ENCODE measurements at places on chromosomes 1 and 21. TPM values are rescaled to one million over a fixed set of nuclear protein-coding genes. Genes with fewer than 3 reads are reported as not detected.

GSTM5 gene
- total RNA-seq: 0.15 TPM

PCP4L1 gene
- not detected for total RNA-seq

KCTD3 gene
- total RNA-seq: 26.7 TPM

ZFP69 gene
- total RNA-seq: 0.13 TPM

IFI44L gene
- total RNA-seq: 1.1 TPM

Measured in gastrocnemius medialis (tissue), 4 donors.